Body of pancreas (tissue), 4 donors: ENCODE measurements at places on chromosomes 4 and X. TPM values are rescaled to one million over a fixed set of nuclear protein-coding genes. Genes with fewer than 3 reads are reported as not detected.

The AFP gene
- not detected for total RNA-seq

The PABPC1L2B gene
- total RNA-seq = not detected

DNA sequence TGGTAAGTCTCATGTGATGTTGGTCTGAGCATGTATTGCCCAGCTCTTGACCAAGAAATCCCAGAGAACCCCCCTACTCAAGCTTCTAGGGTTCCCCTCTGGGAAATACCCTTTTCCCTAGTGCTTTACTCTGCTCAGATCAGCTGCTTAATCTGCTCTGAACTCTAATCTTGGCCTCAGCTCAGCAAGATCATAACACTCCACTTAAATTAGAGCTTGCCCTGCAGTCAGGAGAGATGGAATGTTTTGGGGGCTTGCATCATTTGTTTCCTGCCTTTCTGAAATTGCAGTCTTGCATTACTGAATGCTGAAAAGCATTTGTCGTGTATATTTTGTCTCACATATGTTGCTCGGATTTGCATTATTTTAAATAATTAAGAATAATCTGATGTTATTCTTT, 1153.6 kb downstream of the FSTL5 start:
- no peaks in the 10 kb centered on the region for H3K27me3 ChIP-seq
- no peak overlapping the region for H3K27ac ChIP-seq
- no peaks in the 10 kb centered on the region for H3K36me3 ChIP-seq
- no peaks in the 10 kb centered on the region for H3K4me1 ChIP-seq

DNA sequence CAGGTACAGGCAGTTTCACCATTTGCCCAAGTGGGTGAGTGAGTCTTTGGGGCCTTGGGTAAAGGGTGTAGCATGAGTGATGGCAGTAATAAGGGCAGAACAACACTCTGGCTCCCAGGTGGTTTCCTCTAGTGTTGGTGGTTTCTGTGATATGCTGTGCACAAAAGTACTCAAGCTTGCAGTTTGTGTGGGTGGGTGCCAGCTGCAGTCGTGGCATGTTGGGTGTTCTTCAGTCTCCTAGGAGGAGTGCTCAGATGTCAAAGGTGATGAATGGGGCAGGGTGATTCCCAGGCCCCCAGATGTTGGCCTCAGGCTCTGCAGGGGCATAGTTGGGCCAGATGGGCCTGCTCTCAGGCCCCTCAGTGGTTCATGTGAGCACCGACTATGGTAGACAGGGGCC, 166.1 kb upstream of the KLF8 start:
- H3K4me3 ChIP-seq = no peak overlapping the region
- H3K27me3 ChIP-seq = no peaks in the 10 kb centered on the region
- DNase-seq = no peak
- H3K4me1 ChIP-seq = no peaks in the 10 kb centered on the region
- no peak overlapping the region for H3K27ac ChIP-seq

GRCh38 chrX:18098763-18099162, 121.9 kb downstream of the BEND2 start:
- no peaks in the 10 kb centered on the region for H3K27me3 ChIP-seq
- no peaks in the 10 kb centered on the region for H3K36me3 ChIP-seq
- H3K4me1 ChIP-seq = no peaks in the 10 kb centered on the region
- no peak overlapping the region for H3K27ac ChIP-seq

GRCh38 chr4:173932701-173933100, 350.8 kb downstream of the FBXO8 start:
- no peaks in the 10 kb centered on the region for H3K36me3 ChIP-seq

DNA sequence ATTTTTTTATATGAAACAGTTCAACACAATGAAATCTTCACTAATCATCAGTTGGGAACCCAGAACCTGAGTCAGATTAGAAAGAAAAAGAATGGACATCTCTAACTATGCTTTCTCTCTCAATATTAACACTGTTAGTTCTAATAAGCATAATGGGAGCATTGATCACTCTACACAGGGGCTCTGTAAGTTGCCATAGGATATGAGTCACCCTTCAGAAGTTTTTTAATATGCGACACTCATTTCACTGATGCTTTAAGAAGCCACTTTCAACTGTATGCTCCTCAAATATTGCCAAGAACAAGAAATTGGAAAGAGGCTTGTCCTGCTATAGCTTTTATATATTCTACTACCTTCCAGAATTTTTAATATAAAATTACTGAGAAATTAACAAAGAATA, 187.0 kb downstream of the AASDH start:
- no peak overlapping the region for H3K27ac ChIP-seq
- no peak for DNase-seq
- H3K27me3 ChIP-seq = no peaks in the 10 kb centered on the region
- H3K4me3 ChIP-seq = no peak overlapping the region

GRCh38 chrX:137366018-137366633, 199.8 kb upstream of the ZIC3 start:
- no peak overlapping the region for H3K27ac ChIP-seq
- no peaks in the 10 kb centered on the region for H3K4me1 ChIP-seq
- H3K4me3 ChIP-seq = no peak overlapping the region
- no peaks in the 10 kb centered on the region for H3K36me3 ChIP-seq
- H3K27me3 ChIP-seq = no peaks in the 10 kb centered on the region
- DNase-seq = no peak

DNA sequence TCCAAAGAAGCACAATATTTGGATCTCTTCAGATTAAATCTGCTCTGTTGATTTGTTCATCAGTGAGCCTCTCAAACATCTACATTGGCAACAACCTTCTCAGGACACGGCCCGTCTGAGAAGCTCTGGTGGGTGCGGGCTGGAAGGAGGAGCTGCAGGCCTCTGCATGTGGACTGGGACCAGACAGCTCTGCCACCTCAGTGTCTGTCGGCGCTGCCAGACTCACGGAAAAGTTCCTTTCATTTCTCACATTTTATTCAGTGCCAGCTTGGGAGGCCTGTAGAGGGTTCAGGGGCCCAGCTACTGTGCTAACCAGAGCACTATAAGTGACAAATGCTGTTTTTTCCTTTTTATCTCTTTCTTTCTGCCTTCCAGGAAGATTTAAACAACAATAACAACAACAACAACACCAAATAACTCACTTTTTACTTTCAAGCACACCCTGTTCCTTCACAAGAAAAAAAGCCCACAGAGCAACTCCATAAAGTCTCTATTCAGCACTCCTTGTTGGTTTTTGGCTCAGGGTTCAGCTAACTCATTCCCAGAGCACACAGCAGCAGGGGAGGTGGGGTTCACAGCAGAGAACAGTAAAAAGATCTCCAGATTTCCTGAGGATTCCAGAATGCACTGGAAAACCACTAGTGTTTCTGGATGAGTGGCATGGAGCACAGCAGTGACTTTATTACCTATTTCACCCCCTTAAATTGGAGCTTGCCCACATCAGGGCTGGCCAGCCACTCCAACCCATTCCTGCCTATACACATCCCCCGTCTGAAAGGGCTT, 23.2 kb upstream of the HOPX start:
- DNase-seq = no peak
- H3K36me3 ChIP-seq = no peaks in the 10 kb centered on the region
- H3K27me3 ChIP-seq = no peaks in the 10 kb centered on the region
- no peaks in the 10 kb centered on the region for H3K4me1 ChIP-seq

- no peak for DNase-seq
- no peak overlapping the region for H3K4me3 ChIP-seq
- no peaks in the 10 kb centered on the region for H3K27me3 ChIP-seq
- no peak overlapping the region for H3K27ac ChIP-seq
- H3K36me3 ChIP-seq = no peaks in the 10 kb centered on the region
Measured at GRCh38 chr4:22672519-22672918, 20.2 kb upstream of the GBA3 start.

GRCh38 chrX:28022371-28022770, 41.1 kb upstream of the DCAF8L1 start:
- no peak for DNase-seq
- H3K4me1 ChIP-seq = no peaks in the 10 kb centered on the region
- no peak overlapping the region for H3K27ac ChIP-seq
- no peaks in the 10 kb centered on the region for H3K36me3 ChIP-seq
- no peaks in the 10 kb centered on the region for H3K27me3 ChIP-seq
- H3K4me3 ChIP-seq = no peak overlapping the region

DNA sequence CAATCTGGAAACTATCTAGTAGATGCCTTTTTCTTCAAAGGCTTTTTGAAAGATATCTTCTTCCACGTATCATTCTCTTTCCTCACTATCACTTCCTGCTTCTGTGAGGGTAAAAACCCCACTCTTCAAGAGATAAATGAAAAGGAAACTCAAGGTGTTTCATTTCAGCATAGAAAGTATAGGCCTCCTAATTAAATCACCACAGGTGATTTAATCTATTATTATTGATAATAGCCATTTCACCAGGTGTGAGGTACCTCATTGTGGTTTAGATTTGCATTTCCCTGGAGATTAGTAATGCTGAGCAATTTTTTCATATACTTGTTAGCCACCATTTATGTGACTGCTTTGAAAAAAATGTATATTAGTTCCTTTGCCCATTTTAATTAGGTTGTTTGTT, 92.0 kb upstream of the EMCN start:
- no peaks in the 10 kb centered on the region for H3K36me3 ChIP-seq
- H3K27me3 ChIP-seq = no peaks in the 10 kb centered on the region
- H3K4me3 ChIP-seq = no peak overlapping the region
- H3K4me1 ChIP-seq = peaks cover 10% of the 10 kb centered on the region
- no peak for DNase-seq
- H3K27ac ChIP-seq = no peak overlapping the region

- H3K27me3 ChIP-seq = no peaks in the 10 kb centered on the region
- H3K4me3 ChIP-seq = no peak overlapping the region
- H3K36me3 ChIP-seq = no peaks in the 10 kb centered on the region
Measured at GRCh38 chr4:182185491-182185890, 57.7 kb upstream of the TENM3 start.
